ENCODE measurements at places on chromosomes 4 and X.

GRCh38 chr4:151930372-151930771, 169.6 kb upstream of the GATB start:
- no peak for DNase-seq

- peak; percentile 61 for DNase-seq
These were observed 34.1 kb downstream of the FHDC1 start for GRCh38 chr4:152970102-152970820.

- no peak for DNase-seq
These were observed 11.7 kb upstream of the GNRHR start for GRCh38 chr4:67765928-67766327.

DNA sequence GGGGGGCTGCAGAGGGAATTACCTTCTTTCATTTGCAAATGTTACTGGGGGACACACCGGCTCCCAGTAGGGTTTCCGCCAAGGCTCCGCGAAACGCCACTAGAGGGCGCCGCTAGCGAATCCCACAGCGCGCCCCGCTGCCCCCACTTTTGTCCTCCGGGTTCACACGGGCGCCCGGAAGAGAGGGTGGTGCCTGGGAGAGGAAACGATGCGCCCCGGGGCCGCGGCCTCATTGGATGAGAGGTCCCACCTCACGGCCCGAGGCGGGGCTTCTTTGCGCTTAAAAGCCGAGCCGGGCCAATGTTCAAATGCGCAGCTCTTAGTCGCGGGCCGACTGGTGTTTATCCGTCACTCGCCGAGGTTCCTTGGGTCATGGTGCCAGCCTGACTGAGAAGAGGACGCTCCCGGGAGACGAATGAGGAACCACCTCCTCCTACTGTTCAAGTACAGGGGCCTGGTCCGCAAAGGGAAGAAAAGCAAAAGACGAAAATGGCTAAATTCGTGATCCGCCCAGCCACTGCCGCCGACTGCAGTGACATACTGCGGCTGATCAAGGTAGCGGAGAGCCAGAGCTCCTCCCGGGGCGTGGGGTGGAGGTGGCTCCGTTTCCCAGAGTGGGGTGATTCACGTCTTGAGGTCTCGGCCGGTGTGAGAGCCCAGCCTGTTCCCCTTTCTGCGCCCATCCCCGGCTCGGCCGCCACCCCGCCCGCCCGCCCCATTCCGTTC, at the start of gene SAT1:
Gene SAT1, plus strand, starts transcription at position 311 of the 726 bp plus-strand sequence. Its CDS starts 179 bp downstream, at position 490.
- peak; percentile 95 for DNase-seq

DNA sequence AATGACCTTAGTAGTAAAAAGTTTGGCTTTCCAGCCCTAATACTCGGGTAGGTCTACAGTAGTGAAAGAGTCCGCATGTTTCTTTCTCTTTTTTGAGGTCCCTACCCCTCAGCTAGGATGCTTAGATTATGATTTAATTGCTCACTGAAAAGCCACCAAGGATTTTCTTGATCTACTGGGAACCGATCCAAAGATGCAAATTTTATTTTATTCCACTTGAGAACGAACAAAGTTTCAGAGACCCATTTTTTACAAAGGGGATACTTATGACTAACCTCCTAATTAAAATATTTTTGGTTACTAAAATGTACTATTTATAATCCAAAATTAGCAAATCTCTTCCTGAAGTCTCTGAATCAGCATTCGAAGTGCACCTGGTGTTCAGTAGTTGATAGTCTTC, 14.3 kb upstream of the PDHA2 start:
- no peak for DNase-seq

- DNase-seq = no peak
These were observed 210.1 kb downstream of the KDR start for GRCh38 chr4:54915276-54915675.

DNA sequence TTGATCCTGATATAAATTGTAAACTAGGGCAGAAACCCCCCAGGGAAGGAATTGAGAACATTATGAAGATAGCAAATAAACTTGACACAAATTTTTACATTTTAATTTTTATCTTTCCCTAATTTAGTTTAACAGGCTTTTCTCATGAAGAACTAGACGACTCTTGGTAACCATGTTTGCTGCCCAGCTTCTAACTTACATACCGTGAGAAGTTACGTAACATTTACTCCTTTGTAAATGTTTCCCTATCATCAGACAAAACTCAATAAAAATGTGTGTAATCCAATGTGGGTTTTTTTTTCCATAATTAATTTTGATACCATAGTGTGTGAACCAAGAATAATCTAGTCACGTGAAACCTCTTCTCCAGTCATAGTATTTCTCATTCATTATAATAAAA, 34.4 kb downstream of the OFD1 start:
- no peak for DNase-seq

- DNase-seq = no peak
These were observed 10.9 kb upstream of the TET2 start for GRCh38 chr4:105135785-105136184.

- DNase-seq = no peak
These were observed 163.0 kb downstream of the SH3KBP1 start for GRCh38 chrX:19724409-19724808.

GRCh38 chrX:115560978-115561604, at the start of gene PLS3:
TSS of gene PLS3 (plus strand) at chrX:115561174. CDS start at chrX:115610251, 49,077 bp downstream.
- peak; percentile 87 for DNase-seq

- DNase-seq = no peak
These were observed 83.1 kb upstream of the IGFBP7 start for GRCh38 chr4:57193209-57193810.

DNA sequence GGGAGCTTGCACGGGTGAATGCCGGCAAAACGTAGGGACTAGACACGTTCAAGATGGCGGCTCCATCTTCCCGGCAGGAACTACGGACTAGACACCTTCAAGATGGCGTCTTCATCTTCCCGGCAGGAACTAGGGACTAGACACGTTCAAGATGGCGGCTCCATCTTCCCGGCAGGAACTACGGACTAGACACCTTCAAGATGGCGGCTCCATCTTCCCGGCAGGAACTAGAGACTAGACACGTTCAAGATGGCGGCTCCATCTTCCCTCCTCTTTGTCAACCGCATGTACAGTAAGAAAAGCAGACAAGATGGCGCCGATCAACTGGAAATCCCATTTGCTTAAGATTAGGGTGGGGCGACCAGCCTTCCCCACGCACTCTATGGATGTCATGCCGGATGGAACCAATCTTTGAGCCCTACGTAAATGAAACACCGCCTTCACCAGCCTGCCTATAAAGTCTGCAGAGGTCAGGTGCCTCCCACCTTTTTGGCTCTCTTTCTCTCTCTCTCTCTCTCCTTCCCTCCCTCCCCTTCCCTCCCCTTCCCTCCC, 222.4 kb downstream of the CRLF2 start:
- DNase-seq = peak; percentile 85

DNA sequence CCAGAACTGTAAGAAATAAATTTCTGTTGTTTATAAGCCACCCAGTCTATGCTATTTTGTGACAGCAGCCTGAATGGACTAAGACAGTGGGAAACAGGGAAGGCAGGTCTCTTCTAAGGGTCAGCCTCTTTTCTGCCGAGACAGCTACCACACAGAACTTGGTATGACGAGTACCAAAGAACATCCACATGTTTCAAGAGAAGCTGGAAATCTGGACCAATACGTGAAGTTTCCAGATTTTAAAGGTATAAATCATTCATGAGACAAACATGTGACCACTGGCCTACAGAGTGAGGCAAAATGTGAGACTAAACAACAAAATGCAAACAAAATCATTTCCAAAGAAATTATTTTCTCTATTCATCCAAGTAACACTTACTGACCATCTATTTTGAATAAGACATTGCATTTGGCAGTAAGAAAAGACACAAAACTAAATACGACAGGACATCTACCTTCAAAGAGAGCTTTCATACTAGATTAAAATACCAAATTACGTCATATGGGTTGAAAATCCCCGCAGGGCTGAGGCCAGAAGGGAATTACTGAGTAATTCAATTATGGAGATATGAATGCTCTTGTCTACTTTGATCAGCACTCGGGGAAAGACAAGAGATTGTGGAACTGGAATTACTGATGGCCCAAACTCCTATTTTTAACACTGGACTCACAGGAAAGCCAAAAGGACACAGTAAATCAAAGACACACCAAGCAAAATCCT, 7.2 kb downstream of the SCARB2 start:
- DNase-seq = peak; percentile 95

DNA sequence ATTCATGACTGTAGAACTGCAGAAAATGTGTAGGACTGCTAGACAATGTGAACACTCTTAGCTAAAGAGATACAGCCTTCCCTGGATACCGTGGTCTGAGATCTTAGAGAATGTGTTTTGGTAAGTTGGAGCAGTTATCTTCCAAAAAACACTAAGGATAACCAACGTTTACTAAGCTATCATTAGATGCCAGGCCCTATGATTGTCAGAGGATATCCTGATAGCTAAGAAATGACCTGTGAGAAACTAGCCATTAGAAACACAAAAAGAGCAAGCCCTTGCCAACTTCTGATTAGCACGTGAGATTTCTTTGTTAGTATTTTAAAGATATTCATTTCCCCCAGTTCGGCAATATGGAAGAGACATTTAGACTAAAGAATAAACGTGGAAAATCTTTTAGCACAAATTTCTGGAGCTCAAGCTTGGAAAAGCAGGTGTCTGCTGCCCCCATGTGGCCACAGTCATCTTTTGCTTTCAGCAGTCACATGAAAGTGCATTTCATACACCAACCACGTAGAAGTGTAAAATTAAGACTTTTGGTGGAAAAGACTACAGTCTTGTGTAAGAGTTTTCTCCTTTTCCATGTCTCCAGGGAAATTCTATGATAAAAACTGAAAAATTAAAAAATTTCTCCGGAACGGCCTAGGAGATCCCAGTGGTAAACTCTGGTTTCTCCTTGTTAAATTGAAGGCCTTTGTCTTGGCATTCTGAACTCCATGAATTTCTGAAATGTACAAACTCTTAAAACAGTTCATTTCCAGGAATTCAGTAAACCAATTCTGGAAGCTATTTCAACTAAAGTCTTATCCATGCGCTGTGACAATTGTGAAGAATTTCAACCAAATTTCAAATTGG, 136.4 kb downstream of the ZNF674 start:
- peak; percentile 86 for DNase-seq

DNA sequence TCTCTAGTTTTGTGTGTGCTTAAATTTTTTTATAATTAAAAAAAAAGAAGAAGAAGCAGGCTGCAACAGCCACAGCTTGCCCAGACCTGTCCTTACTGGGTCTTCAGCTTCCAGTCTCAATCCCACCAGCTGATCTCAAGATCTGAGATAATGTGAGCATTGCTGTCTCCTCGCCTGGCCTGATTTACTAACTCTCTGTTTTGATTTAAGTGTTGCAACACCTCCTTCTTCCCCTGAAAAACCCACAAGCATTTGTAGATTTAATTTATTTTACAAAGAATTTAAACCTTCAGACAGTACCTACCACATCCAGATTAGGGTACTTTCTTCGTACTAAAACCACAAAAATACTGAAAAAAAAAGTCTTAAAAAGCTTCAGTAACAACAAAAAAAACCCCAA, 38.0 kb downstream of the FAM241A start:
- DNase-seq = no peak

DNA sequence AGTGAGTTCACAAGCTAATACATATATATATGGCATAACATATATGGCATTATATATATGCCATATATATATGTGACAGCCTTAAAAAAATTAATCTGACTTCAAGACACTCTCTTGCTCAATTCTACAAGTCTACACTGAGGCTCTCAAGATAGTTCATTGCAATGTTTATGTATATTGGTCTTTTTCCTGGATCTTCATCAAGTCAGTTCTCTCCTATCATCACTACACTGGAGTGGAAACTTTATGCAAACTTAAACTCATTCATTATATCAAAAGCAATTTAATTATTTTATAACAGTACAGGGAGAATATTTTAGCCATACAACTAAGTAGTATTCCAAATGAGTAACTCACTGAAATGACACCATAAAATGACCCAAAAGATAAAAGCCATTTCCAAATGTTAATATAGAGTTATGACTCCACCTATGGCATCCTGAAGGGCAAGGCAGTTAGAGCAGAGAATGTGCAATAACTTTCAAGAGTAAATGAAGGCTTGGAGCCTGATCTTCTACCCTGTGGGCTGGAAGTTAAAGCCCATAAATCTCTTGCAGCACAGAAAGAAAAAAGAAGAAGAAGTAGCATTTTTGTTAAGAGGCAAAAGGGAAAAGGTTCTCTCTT, 176.3 kb upstream of the SLIT2 start:
- no peak for DNase-seq

DNA sequence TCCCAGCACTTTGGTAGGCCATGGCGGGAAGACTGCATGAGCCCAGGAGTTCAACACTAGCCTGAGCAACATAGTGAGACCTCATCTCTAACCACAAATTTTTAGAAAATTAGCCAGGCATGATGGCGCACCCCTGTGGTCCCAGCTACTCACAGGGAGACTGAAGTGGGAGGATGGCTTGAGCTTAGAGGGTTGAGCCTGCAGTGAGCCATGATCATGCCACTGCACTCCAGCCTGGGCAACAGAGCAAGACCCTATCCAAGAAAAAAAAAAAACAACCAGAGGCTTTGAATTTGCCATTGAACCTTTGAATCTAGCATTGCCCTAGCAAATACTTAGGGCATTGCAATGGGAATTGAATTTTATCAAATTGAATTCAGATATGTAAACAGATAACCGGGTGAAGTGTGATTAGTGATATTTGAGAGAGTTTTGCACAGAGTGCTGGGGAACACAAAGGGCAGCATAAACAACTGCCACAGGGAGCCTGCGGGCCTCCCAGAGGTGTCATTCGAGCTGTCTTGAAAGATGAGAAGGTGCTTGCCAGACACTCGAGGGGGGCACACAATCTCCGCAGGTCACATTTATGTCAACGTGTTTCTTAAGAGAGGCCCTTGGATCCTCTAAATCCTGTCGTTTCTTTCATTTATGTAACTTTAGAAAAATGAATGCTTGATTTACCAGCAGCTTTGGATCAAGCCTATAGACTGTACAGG, 200.3 kb downstream of the AASDH start:
- no peak for DNase-seq

DNA sequence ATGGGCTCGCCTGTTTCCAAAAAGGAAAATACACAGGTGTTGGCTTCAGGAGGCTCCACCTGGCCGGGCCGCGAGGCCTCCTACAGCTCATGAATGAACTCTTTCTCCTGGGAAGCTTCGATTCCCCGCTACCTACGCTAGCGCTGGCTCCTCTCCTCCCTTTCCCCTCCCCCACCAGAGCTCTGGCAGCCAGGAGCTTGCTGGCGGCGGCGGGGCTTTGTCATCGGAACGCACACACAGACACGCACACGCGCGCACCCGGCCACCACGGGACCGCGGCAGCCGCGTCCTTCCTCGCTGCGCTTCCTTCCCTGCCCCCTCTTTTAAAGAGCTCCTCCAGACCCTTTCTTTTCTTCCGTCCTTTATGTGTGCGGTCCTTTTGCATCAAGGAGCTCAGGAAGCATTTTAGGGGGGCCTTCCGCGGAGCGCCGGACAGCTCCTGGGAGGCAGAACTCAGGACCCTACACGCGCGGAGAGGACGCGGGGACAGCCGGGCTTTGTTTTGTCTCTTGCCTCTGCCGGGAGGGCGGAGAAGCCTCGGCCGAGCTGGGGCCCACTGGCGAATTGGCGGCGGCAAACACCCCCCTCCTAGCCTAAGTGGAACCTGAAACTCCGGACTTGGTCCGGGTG, 70.2 kb upstream of the BCOR start:
- DNase-seq = peak; percentile 82

GRCh38 chr4:152630324-152630723, 49.5 kb downstream of the TMEM154 start:
- DNase-seq = no peak

- no peak for DNase-seq
These were observed 2.3 kb upstream of the XPNPEP2 start for GRCh38 chrX:129736491-129736890.

All from eye (tissue), 1 donor.